ENCODE measurements at places on chromosomes 1 and 21. TPM values are rescaled to one million over a fixed set of nuclear protein-coding genes. Genes with fewer than 3 reads are reported as not detected.
A peak's percentile ranks its signal among the peaks of the same experiment; 100 is the strongest.

The ZBTB40 gene
- total RNA-seq: 28.2 TPM

The RGS8 gene
- not detected for total RNA-seq

The TP73 gene
- 0.22 TPM for total RNA-seq

The SPRR2F gene
- not detected for total RNA-seq

The S100A2 gene
- 2.7 TPM for total RNA-seq

The DCDC2B gene
- total RNA-seq: not detected

The EDEM3 gene
- total RNA-seq: 22.8 TPM

The CCDC181 gene
- 1.3 TPM for total RNA-seq

The DRAXIN gene
- not detected for total RNA-seq

- no peak for ATAC-seq
These were observed 285.0 kb downstream of the LRRC40 start for GRCh38 chr1:69920426-69920825.

GRCh38 chr1:56639211-56639610 is 5.9 kb upstream of the PRKAA2 start:
- ATAC-seq: no peak

DNA sequence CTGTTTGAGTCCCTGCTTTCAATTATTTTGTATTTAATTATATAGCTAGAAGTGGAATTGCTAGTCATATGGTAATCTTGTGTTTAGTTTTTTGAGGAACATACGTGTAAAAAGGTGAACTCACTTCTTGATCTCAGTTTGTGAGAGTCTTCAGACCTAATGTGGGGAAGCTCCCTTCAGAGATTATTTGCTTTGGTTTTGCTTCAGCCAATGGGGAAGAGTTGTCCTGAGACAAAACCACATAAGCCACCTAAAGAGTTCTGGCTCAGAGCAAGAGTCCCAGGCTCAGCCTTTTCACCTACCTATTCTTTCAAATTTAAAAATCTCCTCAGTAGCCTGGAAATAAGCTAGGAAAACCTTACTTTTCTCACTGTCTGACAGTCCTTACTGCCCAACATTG is 138.4 kb downstream of the UCK2 start:
- ATAC-seq: no peak

GRCh38 chr1:7121622-7121988 is 336.4 kb downstream of the CAMTA1 start:
- ATAC-seq: peak; percentile 53

DNA sequence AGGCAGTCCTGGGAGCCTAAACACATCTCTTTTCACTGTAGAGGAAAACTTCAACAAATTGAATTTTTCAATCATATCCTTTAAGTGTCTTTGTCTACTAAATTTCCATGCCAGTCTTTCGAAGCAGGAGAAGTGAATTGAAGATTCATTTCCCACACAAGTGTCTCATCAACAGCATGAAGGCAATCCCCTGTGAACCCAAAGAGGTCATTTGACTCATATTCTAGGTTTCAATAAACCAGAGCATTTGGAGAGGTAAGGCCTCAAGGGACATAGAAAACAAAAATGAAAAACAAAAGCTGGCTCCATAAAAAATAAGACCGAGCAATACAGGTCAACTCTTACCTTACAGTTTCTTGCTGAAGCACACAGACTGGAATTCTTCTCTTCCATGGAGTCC is 94.1 kb upstream of the ATP1B1 start:
- ATAC-seq: no peak

DNA sequence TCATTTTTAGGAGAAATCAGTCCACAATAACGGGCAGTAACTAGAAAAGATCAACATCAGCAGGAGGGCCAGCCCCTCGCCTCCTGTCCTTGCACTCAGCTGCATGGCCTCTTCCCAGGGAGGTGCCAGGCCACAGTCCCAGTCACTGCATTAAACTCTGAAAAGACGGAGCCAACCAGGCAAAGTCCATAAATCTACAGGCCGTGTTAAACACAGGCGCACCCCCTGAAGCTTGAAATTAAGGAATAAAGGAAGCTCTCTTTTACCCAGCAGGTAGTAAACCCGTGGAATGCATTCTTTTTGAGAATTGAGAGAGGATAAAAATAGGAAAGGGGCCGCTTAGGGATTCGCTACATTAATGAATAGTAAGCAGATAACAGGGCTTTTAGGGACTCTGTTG is 18.4 kb downstream of the H6PD start:
- ATAC-seq: no peak

GRCh38 chr1:196115646-196116045 is 492.6 kb downstream of the KCNT2 start:
- ATAC-seq: no peak

- no peak for ATAC-seq
These were observed 131.1 kb downstream of the NFIA start for GRCh38 chr1:61213245-61214011.

GRCh38 chr21:42316891-42317290 is 1.7 kb upstream of the TFF3 start:
- no peak for ATAC-seq

DNA sequence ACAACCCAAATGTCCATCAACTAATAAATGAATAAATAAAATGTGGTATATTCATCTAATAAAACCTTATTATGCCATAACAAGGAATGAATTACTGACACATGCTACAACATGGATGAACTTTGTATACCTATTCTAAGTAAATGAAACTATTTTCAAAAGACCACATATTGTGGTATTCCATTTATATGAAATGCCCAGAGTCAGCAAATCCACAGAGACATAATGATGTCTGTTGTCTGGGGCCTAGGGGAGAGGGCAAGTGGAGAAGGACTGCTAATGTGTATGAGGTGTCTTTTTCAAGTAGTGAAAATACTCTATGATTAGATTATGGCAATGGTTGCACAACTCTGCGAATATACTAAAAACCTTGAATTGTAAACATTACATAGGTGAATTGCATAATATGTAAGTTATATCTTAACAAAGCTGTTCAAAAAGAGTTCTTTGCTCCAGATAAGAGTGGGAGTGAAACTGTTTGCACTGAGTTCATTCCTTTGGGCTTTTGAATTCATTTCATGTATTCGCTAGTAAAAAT is 464.2 kb downstream of the NUF2 start:
- ATAC-seq: no peak

- ATAC-seq: no peak
These were observed 166.7 kb downstream of the ADGRL4 start for GRCh38 chr1:78839704-78840277.

GRCh38 chr1:87683196-87683956 is 354.7 kb downstream of the LMO4 start:
- ATAC-seq: no peak

Data from gastroesophageal sphincter (tissue), 4 donors.